Effector CD4-positive, alpha-beta T cell (primary cell): ENCODE measurements at places on chromosomes 3 and 15.

- DNase-seq, result no peak
Observed at GRCh38 chr3:129612534-129613366, 6.3 kb upstream of the PLXND1 start.

DNA sequence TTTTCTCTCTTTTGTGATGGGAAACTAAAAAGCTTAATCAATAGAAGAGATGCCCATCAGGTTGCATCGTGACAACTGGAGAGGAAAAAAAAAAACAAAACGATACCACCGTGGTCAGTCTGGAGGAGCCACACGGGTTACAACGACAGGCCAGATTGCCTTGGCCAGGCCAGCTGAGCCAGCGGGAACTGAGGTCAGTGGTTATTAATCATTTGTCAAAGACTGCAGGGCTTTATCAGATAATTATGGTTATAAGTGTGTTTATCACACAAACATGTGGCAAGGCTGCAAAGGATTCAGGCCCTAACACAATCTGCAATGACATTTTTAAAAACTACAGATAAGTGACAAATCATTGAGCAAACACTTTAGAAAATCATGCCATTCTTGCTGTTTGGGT, 135.0 kb upstream of the FAM3D start:
- DNase-seq, result no peak

DNA sequence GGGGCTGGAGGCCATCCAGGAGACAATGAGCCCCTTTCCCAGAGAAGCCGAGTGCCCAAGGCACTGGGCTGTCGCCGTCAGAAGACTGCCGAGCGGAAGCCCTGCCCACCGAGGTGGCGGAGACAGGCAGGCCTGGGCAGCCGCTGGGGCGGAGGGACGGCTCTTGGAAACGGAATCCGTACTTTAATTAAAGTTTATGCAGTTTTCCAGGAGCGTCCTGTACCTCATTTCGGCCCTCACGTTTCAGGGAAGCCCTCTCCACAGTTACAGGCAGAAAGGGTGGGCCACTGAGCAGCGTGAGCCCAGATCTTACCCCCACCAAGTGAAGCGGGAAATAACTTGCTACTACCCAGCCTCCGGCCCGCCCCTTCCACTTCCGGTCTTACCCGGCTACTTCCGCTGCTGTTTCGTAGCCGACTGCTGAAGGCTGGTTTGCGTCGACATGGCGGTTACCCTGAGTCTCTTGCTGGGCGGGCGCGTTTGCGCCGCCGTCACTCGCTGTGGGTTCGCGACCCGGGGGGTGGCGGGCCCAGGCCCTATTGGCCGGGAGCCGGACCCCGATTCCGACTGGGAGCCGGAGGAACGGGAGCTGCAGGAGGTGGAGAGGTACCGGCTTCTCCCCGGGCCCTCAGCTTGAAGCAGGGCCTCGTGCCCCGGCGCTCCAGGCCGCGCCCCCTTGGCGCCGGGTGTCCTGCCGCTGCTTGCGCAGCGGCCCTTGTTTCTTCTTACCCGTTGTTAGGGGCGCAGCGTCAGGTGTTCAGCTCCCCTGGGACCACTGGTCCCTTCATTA, at the start of gene NGRN:
Gene NGRN, plus strand, starts transcription at position 402 of the 790 bp plus-strand sequence. Its CDS starts 41 bp downstream, at position 443.
- peak; percentile 87 for DNase-seq

GRCh38 chr15:51335538-51336410, 2.6 kb downstream of the CYP19A1 start:
- no peak for DNase-seq

DNA sequence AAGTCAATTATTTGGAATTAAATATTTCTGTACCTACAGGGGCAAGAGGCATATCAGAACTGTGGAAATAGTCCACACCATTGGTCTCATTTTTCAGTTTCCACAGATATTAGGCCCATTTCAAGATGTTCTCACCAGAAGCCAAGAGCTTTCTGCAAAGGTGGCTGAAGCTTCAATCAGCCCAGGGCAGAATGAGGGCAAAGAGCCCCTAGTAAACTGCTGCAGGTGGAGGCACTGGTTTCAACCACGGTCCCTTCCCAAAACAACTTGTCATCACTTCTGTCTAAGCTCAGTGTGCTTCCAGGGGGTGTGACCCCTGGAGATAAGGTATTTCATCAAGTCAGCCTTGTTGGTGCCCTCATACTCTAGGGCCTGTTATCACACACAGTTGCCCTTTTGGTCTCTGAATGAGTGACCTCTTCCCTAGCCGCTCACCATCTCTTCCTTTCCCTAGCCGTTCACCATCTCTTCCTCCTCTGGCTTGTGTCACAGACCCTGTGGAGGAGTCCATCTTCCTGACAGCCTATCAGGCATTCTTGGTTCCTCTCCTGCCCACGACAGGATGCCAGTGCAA, 21.2 kb downstream of the IL17RD start:
- DNase-seq, result no peak

GRCh38 chr3:152353578-152353977, 84.8 kb downstream of the MBNL1 start:
- DNase-seq, result no peak

- DNase-seq, result no peak
Observed at GRCh38 chr3:183061391-183062172, 37.7 kb downstream of the MCCC1 start.

DNA sequence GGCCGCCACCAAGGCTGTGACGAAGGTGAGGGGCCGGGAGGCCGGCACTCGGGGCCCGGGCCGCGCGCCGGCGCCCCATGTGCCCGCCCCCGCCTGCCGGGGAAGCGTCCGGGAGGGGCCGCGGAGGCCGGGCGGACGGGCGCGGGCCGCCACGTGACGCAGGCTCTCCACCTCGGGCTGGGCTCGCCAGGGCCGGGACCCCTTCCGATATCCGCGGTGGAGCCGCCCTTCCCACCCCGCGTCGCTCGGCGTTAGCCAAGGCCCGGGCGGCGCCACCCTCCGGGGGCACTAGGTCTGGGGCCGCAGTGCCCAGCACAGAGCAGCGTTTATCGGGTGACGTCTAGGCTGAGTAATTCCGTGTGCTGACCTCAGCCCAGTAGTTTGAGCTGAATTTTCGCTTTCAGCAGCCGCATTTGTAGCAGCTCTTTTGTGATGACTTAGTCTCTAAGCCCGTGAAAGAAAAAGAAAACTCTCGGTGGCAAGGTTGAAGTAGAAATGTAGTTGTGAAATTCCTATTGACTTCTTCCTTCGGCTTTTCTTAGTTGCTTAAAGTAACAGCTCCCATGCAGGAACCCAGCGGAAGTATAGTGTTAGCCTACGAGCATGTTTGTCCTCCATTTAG, 885 bp downstream of the CDV3 start:
- DNase-seq, result peak; percentile 62

- DNase-seq, result no peak
Observed at GRCh38 chr15:43214169-43214568, 6.6 kb downstream of the EPB42 start.
